ENCODE measurements at places on chromosomes 13 and 19.

- no peak for DNase-seq
These were observed 1479.2 kb downstream of the SLITRK5 start for GRCh38 chr13:89150362-89150761.

DNA sequence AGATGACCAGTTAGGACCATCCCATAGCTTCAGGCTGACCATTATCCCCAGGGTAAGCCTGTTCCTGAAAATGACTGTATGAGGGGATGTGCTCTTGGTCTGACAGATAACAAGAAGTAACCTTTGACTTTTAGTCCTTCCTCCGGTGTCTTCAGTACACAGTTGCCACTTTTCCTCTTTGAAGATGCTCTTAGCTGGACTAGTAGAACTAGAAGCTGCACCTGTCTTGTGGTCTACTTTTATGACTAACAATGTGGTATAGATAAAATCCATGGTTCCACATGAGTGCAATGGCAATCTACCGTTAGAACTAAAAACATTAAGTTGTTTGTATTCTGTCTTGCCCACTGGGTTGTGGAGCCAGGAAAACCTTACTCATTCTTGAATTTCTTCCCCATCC is 5.9 kb upstream of the RUBCNL start:
- no peak for DNase-seq

DNA sequence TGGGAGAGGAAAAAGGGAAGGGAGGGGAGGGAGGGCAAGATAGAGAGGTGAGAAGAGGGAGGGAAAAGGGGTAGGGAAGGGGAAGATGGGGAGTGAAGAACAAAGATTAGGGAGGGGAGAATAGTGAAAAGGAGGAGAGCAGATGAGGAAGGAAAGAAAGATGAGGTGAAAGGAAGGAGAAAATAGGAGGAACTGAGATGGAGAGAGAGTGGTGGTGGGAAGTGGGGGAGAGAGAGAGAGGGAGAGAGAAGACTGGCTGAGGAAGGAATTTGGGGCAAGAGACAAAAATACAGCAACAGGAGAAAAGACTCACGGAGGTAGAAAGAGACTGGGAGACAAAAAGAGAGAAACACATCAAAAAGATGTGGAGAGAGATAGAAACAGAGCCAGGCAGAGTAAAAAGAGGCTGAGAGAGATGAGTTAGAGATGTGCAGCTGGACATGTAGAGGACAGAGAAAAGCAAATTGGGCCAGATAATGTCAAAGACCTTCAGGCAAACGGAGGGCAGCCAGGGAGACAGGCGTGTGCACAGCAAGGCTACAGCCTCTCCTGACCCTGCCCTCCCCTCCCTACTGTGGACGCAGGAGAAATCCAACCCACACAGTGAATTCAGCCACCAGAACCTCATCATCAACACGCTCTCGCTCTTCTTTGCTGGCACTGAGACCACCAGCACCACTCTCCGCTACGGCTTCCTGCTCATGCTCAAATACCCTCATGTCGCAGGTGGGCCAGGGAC is 49.4 kb upstream of the CYP2B6 start:
- no peak for DNase-seq

DNA sequence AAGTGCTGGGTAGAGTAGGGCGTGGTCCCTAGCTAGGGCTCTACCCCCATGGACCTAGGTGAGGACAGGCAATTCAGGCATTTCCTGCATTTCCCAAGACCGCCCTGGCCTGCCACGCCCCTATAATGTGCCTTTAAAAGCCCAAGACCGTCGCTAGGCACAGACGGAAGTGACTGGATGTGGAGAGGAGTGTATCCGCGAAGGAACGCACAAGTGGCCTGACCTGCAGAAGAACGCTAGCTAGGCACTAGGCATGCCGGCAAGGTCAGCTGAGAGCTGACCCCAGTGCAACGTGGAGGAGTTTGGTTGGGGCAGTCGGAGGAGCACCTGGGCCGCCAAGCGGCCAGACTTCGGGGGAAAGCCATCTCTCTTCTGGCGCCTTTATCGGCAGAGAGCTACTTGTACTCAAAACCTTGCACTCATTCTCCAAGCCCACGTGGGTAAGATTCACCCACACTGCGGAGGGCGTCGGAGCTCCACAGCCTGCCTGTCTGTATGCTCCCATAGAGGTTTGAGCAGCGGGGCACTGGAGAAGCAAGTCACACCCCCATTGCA is 370.0 kb downstream of the FGF9 start:
- DNase-seq, result no peak

GRCh38 chr19:30119180-30119908 is 177.3 kb downstream of the URI1 start:
- DNase-seq, result no peak

GRCh38 chr13:92097337-92097903 is 699.0 kb downstream of the GPC5 start:
- DNase-seq, result no peak

- DNase-seq, result no peak
These were observed 49.2 kb downstream of the DIAPH3 start for GRCh38 chr13:60114499-60115028.
